CD4-positive, alpha-beta T cell treated with Interleukin-15 for 4 hours (primary cell): ENCODE measurements at places on chromosomes 2 and 18.

DNA sequence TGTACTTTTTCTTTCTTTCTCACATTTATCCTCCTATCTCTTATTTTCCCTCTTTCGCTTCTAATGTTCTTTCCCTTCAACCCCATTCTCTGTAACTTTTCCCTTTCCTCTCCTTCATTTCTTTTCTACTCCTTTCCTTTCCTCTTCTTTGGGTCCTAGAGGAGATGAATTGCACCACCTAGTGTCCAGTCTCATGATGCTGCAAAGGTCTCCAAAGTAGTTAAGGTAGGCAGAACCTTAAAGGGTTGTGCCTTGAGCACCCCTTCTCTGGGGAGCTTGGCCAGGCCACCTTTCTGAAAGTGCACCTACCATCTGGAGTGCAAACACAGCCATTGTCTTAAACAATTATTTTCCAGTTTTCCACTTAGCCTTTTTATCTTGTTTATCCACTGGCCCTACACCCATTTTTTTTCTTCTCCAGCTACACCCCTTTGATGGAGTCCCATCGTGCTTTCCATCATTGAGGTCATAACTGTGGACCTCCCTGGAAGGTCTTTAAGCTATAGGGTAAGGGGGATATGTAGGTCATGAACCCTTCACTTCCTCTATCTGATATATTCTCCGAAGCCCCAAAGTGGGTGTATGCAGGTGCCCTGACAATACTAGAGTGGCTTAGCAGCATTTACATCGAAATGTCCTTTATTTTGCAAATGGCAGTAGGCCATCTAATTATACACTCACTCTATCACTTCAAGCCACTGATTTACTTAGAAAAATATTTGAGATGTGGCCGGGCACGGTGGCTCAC is 155.9 kb downstream of the ESCO1 start:
- no peak for DNase-seq

GRCh38 chr2:109269706-109270504 is 140.9 kb downstream of the SH3RF3 start:
- DNase-seq = no peak

- DNase-seq = no peak
Observed at GRCh38 chr2:9631878-9632700, 1.3 kb upstream of the YWHAQ start.

DNA sequence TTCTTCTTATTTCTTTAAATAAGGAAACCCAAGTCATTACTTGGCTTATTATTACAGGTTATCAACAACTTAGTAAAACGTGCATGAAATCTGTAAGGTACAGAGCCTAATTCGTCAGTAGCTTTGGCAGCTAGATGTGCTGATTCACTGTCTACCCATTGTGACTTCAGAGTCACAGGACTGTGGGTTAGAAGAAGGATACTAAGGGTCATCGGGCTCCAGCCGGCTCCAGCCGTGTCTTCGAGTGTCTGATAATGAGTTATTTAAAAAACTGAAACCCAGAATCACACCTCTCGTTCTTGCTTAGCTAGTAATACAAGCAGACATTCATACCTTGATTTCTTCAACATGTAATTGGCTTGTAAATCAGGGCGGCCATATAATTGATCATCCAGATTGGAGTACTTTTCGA is 170.5 kb downstream of the FMNL2 start:
- DNase-seq = no peak

- DNase-seq = no peak
Observed at GRCh38 chr2:33839791-33840190, 240.7 kb upstream of the FAM98A start.

GRCh38 chr2:205681401-205682238 is 681 bp upstream of the NRP2 start:
- DNase-seq = no peak

- no peak for DNase-seq
Observed at GRCh38 chr2:239258248-239258647, 142.6 kb downstream of the HDAC4 start.

GRCh38 chr2:86557836-86558235 is 5.4 kb downstream of the CHMP3 start:
- no peak for DNase-seq

DNA sequence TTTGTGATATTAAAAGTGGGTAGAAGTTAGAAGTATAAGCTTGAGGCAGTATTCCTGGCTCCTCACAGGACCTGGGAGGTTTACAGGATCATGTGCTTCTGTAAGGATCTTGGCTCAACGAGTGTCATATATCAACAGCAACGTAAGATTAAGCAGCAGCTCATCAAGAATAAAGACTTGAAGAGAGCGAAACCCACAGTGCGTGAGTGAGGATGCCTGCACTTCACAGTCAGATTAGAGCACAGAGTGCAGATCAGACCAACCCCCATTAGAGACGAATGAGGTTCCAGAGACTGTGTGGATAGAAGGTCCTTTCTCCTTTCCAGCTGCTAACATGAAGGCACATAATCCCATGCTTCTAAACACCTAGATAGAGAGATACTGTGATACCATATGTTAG is 1656.7 kb upstream of the NXPH2 start:
- no peak for DNase-seq

DNA sequence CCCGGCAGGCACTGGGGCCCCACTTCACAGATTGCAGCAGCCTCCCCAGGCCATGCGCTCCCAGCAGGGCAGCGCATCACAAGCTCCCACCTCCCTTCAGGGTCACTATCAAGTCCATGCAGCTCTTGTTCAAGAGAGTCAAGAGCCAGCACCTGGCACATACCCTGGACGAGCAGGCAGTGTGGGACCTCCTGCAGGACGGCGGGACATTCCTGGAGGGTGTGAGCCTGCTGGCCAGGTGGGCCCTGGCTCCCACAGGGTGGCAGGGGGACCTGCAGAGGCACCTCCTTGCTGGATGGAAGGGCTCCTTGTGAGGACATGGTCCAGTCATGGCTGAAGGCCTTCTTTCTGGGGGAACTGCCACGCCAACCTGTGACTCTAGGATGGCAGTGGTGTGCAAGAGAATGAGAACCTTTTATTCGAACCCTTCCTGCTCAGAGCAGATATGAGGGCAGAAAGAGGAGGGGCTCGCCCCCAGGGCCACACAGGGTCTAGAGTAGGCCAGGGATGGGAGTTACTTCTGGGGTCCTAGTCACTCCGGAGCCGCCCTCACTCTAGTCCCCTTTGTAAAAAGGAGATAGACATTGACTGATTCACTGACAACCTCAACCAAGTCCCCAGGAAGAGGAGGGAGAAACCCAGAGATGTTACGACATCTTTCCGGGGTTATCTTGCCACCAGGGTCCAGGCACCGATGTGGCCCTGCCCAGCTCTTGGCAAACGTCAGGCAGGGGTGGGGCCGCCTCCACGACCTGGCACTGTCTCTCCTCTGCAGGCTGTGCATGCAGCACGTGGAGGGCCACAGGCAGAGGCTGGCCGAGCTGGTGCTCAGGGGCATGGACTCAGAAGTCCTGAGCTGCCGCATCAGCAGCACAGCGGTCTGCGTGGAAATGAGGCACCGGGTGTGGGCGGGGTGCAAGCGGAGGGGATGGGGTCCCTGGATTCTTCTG is 31.3 kb downstream of the HJURP start:
- no peak for DNase-seq

DNA sequence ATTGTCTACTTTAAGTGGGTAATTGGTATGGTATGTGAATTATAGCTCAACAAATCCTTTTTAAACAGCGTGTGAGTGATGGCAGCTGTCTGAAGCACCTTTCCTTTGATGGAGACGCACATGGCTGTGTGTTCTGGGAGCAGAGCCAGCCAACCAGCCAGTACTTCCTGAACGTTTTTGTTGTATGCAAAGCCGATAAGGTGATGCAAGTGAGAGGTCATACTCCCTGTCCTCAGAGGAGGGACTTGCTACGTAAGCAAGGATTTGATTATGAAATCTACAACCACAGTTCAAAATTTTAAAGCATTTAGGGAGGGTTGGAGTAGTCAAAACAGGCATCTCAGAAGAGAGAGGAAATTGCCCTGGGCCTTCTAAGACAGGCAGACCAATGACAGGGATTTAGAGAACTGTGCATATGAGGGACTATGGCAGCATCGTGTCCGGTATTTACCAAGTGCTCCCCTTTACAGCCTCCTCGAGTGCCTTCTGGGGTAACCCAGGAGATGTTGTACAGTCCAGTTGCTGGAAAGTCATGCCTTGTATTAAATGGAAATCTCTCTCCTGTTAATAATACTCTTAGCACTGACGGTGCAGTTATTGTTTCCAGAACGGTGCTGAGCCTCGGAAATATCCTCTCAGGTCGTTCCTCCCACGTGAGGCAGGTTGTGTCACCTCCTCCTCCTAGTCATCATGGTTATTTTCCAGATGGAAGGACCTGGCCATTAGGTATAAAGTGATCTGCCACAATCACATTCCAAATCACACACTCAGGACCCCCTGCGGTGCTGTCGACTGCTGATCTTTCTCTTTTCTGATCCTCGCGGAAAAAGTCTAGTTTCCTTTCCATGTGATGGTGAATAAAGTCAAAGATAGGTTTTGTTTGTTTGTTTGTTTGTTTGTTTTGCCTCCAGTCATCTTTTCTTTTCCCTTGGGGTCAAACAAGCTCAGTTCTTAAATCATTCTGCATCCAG is 28.4 kb downstream of the ARHGEF4 start:
- no peak for DNase-seq

DNA sequence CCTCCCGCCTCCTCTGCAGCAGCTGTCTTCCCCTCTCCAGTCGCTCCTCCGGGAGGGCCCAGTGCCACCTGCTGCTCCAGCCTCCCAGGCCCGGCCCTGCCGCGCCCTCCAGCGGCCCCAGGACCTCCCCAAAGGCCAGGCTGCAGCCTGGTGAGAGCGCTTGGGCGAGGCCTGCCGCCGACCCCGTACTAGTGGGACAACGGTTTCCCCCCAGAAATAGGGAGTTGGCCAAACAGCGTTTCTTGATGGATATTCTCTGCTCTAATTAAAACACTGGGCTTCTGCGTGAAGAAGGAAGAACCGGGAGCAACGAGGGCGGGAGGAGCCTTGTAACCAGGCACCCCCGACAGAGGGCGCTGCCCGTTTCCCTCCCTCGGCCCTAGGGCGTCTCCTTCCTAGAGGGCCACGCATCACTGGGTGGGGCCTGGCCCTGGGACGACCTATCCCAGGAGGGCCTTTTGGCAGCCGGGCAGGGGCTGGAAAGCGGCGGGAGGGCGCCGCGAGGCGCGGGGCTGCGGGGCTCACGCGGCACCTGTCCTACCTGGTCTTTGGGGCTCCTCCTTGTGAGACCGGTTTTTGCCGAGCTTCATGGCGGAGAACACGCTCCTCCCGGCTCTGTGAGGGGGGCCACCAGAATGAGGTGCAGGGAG is 25.4 kb upstream of the OTOF start:
- peak; percentile 72 for DNase-seq

DNA sequence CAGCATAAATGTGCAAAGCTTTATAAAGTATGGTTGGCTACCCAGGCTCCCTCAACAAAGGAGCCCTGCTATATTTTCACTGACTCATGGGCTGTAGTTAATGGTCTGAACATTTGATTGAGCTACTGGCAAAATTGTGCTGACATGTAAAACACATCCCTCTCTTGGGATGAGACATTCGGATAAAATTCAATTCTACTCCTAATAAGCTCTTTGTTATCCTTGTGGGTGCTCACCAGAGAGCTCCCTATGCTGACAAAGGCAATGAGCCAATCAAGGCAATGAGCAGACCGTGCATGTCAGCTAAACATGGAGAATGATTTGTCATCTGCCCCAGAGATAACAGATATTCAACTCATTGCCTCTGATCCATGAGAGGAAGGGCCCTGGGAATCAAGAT is 27.7 kb downstream of the SERPINB8 start:
- no peak for DNase-seq
